ENCODE measurements at places on chromosomes 2 and 18.

GRCh38 chr18:79581911-79582310 lies 97.7 kb upstream of the CTDP1 start:
- DNase-seq = no peak

DNA sequence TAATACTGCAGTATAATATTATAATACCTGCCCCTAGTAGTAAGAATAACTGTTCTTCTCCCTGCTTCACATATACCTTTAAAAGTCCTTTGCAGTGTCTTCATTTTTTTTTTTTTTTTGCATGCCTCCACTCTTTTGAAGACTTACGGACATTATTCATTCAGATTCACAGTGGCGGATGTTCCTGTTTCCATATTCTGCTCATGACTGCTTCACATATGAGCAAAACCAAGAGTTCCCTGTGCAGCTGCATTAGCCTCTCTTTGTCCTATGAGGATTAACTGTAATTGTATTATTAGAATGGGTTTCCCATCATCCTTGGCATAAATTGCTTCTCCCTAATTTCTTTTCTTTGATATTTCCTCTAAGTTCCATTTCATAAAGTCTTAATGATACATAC lies 12.8 kb downstream of the IL18RAP start:
- no peak for DNase-seq

GRCh38 chr2:169491378-169491777 lies 12.1 kb downstream of the BBS5 start:
- DNase-seq = no peak

GRCh38 chr18:65257149-65257548 lies 493.7 kb upstream of the CDH7 start:
- no peak for DNase-seq

DNA sequence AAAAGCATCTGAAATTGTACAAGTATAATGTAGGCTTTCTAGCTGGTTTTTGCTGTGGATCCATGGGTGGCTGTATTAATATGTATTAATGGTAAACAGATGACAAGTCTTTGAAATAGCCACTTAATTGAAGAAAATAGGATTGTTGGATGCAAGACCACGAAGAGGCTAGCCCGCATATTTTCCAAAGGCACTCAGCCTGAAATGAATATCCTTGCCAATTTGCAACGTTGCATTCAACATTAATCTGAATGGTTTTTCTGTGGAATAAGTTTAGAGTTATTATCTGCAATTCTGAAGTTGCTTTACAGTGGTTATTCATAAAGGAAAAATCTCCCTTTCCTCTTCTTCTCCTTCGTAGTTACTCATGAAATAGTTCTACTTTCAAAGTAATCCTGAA lies 86.2 kb upstream of the SPATS2L start:
- no peak for DNase-seq

DNA sequence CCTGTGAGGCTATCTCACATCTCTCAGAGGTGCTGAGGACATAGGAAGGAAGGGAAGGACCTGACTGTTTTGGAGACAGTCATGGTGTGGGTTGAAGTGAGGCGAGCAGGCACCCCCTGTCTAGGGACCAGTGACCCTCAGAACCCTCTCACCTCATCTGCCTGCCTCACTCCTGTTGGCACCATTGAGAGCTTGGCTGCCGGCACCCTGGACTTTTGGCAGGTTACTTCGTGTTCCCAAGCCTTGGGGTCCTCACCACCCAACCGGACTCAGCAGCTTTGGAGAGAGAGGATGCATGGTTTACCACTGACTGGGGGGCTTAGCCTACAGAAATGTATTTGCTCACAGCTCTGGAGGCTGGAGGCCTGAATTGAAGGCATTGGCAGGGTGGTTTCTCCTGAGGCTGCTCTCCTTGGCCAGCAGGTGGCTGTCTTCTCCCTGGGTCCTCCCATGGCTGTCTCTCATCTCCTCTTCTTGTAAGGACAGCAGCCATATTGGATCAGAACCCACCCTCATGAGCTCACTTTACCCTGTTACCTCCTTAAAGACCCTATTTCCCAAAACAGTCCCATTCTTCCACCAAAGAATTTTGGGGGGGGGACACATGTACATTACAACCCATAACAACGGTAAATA lies 142.0 kb downstream of the TSN start:
- DNase-seq = no peak

- no peak for DNase-seq
Observed at GRCh38 chr2:219362072-219362471, 25.6 kb downstream of the DNPEP start.

GRCh38 chr2:36006444-36006843 lies 349.1 kb upstream of the CRIM1 start:
- DNase-seq = no peak

DNA sequence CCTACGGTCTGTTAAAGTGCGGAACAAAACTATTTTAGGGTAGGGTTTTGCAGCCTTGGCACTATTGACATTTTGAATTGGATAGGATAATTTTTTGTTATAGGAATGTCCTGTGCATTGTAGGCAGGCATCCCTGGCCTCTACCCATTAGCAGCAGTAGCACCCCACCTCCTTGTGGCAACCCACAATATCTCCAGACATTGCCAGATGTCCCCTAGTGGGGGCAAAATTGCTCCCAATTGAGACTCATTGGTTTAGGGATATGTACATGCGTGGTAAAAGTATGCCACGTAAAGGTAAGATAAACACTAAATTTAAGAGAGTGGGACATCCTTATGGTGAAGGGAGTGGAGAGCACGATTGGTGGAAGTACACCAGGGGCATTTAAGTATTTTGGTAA lies 4.6 kb downstream of the MIB1 start:
- DNase-seq = no peak

- no peak for DNase-seq
Observed at GRCh38 chr2:220876080-220876824, 695.9 kb downstream of the EPHA4 start.

GRCh38 chr2:23021311-23022120 lies 363.5 kb upstream of the KLHL29 start:
- DNase-seq = no peak

GRCh38 chr2:156340377-156340776 lies 7.9 kb upstream of the NR4A2 start:
- DNase-seq = no peak

GRCh38 chr18:6543330-6543908 lies 128.7 kb upstream of the L3MBTL4 start:
- DNase-seq = no peak

- no peak for DNase-seq
Observed at GRCh38 chr2:62794791-62795190, 89.3 kb downstream of the EHBP1 start.

DNA sequence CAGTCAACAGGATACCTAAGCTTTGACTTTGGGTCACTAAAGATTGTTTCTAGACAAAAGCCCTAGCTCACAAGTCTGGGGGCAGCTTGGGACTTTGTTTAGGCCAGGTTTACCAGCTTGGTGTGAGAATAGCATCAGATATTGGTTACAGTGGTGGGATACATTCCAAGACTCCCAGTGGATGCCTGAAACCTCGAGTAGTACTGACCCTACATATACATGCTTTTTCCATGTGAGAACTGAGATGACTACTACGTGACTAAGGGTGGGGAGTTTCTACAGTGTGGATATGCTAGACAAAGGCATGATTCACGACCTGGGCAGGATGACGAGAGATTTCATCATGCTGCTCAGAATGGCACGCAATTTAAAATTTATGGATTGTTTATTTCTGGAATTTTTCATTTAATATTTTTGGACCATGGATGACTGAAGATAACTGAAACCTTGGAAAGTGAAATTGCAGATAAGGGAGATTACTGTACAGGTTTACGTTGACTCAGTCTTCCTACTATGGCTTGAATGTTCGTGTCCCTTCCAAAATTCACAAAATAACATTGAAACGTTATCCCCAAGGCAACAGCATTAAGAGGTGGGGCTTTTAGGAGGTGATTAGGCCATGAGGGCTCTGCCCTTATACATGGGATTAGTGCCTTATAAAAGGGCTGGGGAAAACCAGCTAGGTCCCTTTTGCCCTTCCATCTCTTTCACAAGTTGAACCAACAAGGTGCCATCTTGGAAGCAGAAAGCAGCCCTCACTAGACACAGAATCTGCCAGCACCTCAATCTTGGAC lies 50.2 kb upstream of the CTAGE1 start:
- DNase-seq = no peak

DNA sequence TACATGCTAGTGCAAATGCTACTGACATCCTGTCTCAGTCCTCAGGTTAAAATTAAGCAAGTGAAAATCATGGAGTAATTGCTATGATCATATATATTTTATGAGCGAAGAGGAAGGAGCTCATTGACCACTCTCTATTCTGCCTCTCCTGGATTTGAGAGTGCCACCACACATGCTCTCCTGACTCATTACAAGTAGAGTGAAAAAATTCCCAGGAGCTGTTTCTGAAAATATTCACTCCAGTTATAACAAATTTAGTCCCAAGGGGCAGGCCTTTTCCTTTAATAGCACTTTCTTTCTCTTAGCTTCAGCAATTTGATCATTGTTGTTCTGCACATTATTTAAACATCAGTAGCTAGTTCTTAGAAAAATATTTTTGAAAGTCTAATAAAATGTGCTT lies 155.0 kb upstream of the MAPRE2 start:
- no peak for DNase-seq

DNA sequence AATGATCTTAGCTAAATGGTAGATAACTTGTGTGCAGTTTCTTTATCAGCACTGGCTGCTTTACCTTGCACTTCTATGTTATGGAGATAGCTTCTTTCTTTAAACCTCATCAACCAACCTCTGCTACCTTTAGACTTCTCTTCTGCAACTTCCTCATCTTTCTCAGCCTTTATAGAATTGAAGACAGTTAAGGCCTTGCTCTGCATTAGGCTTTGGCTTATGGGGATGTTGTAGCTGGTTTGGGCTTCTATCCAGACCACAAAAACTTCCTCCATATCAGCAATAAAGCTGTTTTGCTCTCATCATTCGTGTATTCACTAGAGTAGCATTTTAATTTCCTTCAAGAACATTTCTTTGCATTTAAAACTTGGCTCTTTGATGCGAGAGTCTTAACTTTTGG lies 123.7 kb downstream of the PIK3C3 start:
- no peak for DNase-seq

DNA sequence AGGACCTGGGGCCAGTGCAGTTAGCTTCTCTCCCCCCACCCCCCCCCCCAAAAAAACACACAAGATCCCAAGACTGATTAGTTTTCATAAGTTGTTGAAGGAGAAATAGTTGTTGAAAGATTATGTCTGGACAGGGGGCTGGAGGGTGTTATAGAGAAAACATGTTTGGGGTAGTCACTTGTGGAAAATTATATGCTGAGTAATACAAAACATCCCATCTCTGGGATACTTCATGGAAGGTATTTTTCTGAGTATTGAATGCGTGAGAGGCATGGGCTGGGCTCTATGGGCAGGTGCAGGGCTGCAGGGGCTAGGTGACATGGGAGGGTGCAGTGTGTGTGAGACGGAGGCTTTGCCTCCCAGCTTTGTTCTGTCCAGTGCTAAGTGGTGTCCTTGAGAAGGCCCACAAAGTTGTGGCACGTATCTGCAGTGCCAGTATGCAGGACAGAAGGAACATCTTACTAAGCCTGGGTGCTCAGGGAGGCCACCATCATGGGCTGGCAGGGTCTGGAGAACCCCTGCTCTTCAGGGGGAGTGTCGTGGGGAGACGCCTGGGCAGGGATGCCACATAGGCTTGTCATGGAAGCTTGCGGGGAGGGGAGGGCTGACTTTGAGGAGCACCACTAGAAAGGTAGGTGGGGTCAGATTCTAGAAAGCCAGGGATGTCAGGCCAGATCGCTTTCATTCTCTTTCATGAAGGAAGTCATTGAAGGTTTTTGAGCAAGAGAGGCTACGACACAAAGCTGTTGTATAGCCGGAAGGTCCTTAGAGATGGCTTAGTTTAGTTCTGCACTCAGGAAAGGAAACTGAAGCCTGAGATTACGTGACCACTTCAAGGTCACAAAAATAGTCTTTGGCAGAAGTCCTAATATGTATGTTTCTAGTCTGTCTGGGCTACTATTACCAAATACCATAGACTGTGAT lies 232.0 kb downstream of the LDLRAD4 start:
- no peak for DNase-seq

DNA sequence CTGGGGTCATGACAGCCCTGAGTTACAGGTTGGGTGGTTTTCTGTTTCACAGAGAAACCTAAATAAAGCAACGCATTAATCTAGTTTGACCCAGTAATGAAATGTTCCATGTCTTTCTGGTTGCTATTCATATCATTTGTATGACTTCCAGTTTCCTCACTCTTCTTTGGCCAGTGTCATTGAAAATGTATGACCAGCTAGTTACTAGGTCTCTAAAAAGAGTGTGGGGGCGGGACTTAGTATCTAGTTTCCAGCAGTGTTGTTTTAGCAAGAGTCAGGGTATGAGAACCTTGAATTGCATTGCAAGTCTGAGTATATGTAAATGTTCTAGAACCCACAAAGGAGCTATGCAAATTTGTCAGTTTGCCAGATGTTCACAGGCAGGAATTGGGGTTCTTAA lies 47.7 kb downstream of the SLC9A2 start:
- no peak for DNase-seq

- DNase-seq = no peak
Observed at GRCh38 chr2:185618625-185619024, 120.0 kb upstream of the FSIP2 start.

DNA sequence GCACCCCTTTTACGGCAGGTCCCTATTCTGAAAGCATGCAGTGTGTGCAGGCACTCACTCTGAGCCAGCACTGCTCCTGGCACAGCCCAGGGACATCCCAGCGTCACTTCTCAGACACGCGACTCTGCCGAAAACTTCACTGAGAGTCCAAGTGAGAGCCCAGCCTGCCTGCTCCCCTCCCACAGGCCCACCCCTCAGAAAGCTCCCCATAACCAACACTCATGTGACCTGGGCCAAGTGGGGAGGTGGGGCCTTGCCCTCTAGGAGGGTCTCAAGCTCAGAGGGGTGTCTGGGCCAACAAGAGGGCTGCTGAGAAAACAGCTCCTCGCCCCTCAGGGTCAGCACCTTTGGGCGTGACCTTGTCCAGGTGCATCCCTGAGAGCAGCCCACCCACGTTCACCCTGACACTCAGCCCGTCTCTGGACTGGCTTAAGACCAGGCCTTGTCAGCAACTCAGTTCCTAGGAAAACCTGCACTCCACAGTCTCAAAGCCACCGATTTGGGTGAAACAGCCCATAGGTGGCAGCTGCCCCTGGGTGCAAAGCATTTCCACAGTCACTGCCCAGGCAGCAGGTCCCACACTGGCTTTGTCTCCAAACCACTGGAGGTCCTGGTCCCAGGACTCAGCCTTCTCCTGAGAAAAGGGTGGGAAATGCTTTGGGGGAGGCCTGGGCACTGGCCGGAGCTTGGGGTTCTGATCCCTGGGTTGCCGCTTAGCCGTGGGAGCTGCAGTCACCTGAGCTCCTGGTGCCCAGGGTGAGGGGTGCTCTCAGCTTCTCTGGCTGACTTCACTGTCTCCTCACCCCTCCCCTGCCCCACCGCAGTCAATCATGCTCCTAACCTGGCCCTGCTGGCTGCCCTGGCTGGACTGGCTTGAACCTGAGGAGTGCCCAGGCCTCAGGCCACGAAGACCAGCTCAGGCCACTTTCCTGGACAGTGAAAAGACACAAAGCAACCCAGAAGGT lies 209.6 kb downstream of the HDAC4 start:
- no peak for DNase-seq

- DNase-seq = no peak
Observed at GRCh38 chr2:26742048-26742770, 21.9 kb upstream of the SLC35F6 start.

- DNase-seq = no peak
Observed at GRCh38 chr2:203814661-203815540, 52.7 kb upstream of the CTLA4 start.

GRCh38 chr2:56626927-56627326 lies 443.1 kb downstream of the CCDC85A start:
- DNase-seq = no peak

Data from upper lobe of left lung (tissue), 6 donors.